Hepatocyte (in vitro differentiated cells): ENCODE measurements at places on chromosomes 1 and 21. TPM values are rescaled to one million over a fixed set of nuclear protein-coding genes. Genes with fewer than 3 reads are reported as not detected.

Gene S1PR1
- 8.7 and 9.3 TPM in 2 replicates for total RNA-seq

- H3K4me1 ChIP-seq, result no peaks in the 10 kb centered on the region
- no peak for DNase-seq
- no peaks in the 10 kb centered on the region for H3K36me3 ChIP-seq
- no peak overlapping the region for H3K27ac ChIP-seq
These were observed 98.2 kb downstream of the PGBD5 start for GRCh38 chr1:230327892-230328284.

DNA sequence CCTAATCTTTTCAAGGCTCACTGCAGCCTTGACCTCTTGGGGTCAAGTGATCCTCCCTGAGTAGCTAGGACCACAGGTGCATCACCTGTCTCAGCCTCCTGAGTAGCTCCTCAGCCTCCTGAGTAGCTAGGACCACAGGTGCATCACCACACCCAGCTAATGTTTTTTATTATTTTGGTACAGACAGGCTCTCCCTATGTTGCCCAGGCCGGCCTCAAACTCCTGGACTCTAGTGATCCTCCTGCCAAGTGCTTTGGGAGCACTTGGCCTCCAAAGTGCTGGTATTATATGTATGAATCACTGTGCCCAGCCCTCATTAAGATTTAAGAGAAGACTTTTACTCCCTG lies 58.5 kb upstream of the S1PR1 start:
- H3K27ac ChIP-seq, result no peak overlapping the region
- H3K27me3 ChIP-seq, result no peaks in the 10 kb centered on the region
- no peaks in the 10 kb centered on the region for H3K4me1 ChIP-seq
- no peak for DNase-seq
- H3K4me3 ChIP-seq, result no peak overlapping the region

- no peak for DNase-seq
- no peaks in the 10 kb centered on the region for H3K27me3 ChIP-seq
- H3K36me3 ChIP-seq, result no peaks in the 10 kb centered on the region
- H3K27ac ChIP-seq, result no peak overlapping the region
- no peaks in the 10 kb centered on the region for H3K4me1 ChIP-seq
These were observed 30.5 kb downstream of the NTNG1 start for GRCh38 chr1:107171333-107171732.

- H3K4me3 ChIP-seq, result no peak overlapping the region
- H3K27ac ChIP-seq, result no peak overlapping the region
- no peaks in the 10 kb centered on the region for H3K36me3 ChIP-seq
- DNase-seq, result no peak
These were observed 22.7 kb upstream of the ZNF436 start for GRCh38 chr1:23392125-23392855.
